KG1 (cell line): ENCODE measurements at places on chromosomes 5 and 9.

- DNase-seq: no peak
Observed at GRCh38 chr9:7196467-7196866, 438.7 kb downstream of the KDM4C start.

- DNase-seq: no peak
Observed at GRCh38 chr9:68751556-68751955, 46.5 kb downstream of the PIP5K1B start.

DNA sequence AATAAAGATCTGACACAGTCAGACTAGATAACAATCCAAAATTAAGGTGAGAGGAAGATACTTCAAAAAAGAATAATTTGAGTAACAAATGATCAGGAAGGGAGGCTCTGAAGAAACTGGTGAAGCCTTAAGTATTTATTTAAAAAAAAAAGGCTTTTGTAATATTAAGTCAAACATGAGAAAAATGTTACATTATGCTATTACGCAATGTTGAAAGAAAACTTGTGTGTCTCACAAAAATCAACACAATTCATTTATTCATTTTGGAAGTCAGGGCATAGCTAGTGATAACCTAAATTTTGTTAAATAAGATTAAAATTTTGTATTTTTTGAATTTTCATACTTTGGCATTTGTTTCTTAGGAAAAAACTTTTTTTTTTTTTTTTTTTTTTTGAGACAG lies 28.2 kb downstream of the WDR41 start:
- DNase-seq: no peak

DNA sequence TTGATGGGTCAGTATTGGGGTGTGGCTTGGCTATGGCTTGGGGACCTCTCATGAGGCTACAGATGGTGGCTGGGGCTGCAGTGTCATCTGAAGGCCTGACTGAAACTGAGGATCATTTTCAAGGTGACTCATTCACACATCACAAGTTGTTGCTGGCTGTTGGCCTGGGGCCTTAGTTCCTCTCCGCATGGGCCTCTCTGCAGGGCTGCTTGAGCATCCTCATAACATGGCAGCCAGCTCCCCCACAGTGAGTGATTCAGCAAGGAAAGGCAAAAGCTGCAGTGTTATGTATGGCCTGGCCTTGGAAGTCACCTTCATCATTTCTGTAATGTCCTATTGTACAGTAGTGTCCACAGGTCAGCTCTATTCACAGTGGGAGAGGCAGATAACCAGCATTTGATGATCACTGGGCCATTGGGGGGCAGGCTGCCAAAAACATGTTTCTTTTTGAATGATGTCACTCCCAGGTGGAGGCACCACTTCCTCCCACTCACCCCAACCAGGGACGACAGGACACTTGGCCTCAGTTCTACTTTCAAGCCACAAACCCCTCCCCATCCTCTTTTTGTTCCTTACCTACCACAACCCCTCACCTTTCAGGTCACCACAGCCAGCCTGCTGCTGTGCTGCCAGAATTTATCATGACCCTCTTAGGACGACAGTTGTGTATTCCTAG lies 14.4 kb downstream of the FGD3 start:
- DNase-seq: no peak

GRCh38 chr9:6922680-6923079 lies 164.9 kb downstream of the KDM4C start:
- DNase-seq: no peak

DNA sequence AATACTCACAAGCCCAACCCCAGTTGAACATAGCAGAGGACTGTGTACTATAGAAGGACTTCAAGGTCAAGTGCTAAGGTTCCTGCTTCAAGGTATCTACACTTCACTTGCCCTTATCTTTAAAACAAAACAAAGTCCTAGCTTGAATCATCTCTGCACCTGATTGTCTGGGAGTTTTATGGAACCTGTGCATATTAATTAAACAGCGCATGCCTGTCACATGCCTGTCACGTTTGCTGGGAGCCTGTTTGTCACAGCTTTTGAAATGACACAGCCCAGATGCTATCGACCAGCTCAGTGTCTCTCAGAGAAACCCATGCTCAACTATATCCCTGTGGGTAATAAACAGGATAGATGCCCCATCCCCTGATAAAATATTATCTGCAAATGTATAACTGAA lies 476.0 kb downstream of the ZSWIM6 start:
- no peak for DNase-seq

GRCh38 chr9:134488331-134489280 lies 153.0 kb upstream of the COL5A1 start:
- DNase-seq: no peak

GRCh38 chr5:106331415-106331814 lies 1339.3 kb downstream of the EFNA5 start:
- no peak for DNase-seq

DNA sequence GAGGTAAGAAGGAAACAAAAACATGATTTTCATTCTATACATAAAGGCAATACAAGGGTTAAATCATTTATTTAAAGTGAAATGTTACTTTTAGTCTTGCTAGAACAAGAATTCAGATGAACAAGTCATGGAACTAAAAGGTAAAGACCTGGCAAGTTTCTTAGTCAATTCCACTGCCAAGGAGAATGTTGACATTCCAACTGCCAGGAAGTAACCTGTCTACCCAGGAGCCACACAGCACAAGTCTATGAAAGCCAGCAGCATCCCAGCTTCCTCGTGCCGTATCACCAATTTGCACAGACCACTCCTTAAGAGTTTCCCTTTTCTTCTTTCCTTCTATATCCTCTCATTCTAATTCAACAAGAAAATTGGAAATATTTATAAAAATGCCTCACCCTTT lies 79.9 kb downstream of the SETX start:
- no peak for DNase-seq

DNA sequence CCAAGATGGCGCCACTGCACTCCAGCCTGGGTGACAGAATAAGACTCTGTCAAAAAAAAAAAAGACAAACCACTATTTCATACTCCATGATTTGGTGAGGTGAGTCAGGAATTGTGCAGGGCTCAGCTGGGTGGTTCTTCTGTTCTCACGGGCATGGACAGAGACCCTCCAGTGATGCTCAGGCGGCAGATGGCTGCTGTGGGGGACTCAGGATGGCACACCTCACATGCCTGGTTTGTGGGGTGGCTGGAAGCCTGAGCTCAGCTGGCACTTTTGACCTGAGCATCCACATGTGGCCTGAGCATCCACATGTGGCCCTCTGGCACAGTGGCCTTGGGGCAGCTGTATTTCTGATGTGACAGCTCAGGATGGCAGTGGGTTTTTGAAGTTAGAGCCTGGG lies 217.2 kb downstream of the IRX2 start:
- no peak for DNase-seq

- no peak for DNase-seq
Observed at GRCh38 chr5:6675784-6676491, 37.3 kb upstream of the TENT4A start.

GRCh38 chr9:24095246-24095645 lies 269.2 kb upstream of the ELAVL2 start:
- no peak for DNase-seq

GRCh38 chr9:121550569-121551512 lies 51.2 kb upstream of the GGTA1 start:
- no peak for DNase-seq

DNA sequence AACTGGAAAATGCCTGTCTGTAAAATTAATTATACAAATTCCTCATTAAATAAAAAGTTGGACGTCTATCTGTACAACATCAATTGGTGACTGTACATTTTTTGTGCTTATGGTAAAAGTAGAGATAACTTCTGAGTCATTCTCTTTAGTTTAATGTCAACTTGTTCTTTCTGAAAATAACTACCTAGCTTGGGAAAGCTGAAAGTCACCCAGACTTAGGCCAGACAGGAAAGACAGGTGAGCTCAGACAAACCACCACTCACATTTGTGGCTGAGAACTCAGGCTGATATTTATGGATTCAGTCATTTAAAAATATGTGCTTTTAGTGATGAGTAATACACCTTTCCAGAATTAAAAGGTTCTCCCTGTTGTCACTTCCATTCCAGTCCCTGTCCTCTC lies 31.9 kb upstream of the ENTREP1 start:
- no peak for DNase-seq

DNA sequence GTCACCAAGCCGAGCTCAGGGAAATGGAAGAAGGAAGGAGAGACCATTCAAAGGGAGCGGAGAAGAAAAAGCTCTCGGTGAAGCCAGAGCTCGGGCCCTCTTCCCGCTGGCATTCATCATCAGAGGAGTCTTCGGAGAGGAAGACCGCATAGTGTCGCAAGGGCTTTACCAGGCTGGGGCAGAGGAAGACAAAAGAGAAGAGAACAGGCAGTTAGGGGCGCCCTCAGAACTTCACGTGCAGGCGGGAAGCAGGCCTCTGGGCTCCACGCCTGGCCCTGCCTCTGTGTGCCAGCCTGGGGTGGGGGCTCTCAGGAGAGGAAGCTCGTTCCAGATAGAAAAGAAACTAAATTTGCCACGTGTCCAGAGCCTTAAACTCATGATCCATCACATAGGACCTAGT lies 31.7 kb downstream of the CRB2 start:
- no peak for DNase-seq

GRCh38 chr5:137609127-137609526 lies 110.0 kb upstream of the SPOCK1 start:
- DNase-seq: no peak

GRCh38 chr5:158285698-158286097 lies 426.8 kb upstream of the CLINT1 start:
- no peak for DNase-seq

GRCh38 chr5:146897061-146897460 lies 18.5 kb upstream of the PPP2R2B start:
- DNase-seq: no peak

DNA sequence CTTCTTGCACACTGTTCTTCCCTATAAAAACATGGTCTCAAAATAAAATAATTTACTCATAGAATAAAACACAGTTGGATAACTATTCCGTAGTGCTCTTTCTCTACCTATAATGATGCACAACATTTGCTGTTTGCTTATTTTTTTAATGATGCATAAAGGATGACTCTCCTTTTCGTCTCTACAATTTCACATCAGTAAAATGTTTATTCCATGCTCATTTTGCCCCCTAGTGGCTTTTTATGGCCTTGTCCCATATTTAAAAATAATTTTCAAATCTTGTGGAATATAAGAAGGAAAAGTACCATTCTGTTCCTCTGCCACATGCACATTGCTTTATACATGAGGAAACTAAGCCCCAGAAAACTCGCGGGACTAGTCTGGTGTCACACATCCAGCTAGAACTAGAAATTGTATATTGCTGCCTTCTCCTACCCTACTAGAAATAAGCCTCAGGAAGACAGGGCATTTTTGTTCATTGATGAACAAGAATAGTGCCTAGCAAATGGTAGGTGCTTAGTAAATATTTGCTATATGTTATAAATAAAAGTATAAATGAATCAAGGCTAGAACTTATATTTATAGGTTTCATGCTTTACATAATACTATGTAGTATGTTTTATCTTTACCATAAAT lies 12.7 kb downstream of the KCTD16 start:
- no peak for DNase-seq

DNA sequence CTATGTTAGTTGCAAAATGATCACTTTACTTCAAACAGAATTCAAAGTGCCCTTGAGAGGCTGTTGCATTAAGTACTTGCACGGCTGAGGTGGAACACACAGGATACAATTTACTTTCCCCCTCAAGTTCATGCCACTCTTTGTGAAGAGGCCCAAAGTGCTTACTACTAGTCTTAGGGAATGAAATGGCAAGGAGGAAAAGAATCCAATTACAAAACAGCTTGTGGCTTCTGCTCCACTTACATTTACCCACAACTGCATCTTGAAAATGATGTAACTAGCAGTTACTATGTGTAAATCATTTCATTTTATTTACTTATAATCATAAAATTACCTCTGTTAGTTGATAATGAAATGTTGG lies 14.6 kb downstream of the FOXD1 start:
- DNase-seq: no peak

DNA sequence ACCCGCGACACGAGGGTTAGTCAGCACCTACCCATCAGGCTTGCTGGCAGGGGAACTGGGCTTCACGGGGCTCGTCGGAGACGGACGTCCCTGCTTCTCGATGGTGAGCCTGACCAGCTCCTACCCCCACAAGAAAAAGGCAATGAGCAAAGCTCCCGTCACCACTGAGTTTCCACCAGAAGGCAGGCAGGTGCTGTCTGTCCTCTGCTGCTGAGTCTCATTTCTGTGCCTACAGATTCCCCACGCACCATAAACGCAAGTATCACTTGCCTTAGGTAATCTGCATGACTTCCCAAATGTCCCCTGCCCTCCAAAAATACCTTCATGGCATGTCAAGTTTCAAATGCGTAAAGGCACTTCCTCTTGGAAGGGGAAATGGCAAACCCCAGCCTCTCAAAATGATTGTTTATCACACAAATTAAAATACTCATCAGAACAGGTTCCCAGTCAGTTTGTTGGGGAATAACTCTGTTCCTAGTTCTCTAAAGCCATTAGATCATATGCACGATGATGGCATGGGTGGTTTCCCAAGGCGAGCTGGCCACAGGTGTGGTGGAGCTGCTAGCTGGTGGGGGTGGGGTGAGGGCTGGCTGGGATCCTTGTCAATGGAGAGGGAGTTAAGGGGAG lies 85.0 kb downstream of the PRRT1B start:
- no peak for DNase-seq

- DNase-seq: no peak
Observed at GRCh38 chr9:107351382-107352045, 68.4 kb downstream of the RAD23B start.

DNA sequence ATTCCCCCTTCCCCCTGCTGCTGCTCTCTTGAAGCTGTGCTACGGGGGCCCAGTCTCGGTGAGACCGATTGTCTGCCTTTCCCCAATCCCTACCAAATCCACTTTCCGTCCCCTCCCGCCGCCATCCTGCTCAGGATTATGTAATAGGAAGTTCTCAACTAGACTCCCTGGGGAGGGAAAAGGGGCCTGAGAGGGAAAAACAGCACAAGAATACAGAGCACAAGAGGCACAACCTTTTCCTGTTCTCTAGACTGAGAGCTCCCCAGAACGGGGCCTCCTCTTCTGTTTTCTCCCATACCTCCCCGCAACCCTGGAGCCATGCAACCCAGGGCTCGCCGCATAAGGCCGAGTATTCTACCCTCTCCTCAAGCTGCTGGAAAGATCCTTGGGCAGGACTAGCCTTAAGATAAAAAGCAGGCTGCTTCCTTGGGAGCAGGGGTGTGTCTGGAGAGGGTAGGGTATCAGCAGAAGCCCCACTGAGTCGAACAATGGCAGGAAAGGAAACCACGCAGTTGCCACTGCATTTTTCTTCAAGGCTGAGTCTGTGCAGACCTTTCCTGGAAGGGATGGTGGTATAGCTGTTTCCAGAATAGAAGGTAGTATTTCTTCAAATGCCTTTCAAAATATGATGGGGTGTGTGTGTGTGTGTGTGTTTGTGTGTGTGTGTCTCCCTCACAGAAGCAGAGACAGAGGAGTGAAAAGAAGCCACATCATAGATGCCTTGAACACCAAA lies 12.9 kb downstream of the MYORG start:
- no peak for DNase-seq

GRCh38 chr9:2686911-2687310 lies 30.4 kb upstream of the KCNV2 start:
- DNase-seq: no peak
